ENCODE measurements at places on chromosomes 1 and 21.

DNA sequence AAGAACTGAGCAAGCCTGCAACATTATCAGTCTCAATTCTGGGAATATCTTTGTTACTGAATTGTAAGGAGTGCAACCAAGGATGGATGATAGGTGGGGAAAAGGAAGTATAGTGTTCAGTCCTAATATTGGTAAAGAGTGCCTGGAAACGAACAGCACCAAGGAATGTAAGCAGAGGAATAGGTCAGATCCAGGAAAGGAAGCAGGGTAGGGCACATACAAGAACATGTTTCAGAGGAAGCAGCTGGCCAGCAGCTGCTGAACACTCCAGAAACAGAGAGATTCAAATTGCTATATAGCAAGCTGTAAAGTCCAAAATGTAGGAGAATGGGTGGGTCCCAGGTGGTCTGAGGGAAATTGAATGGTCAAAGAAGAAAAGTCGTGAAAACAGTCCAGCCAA lies 37.9 kb downstream of the CRB1 start:
- DNase-seq, result no peak

GRCh38 chr1:89529196-89529595 lies 4.6 kb downstream of the LRRC8B start:
- no peak for DNase-seq

DNA sequence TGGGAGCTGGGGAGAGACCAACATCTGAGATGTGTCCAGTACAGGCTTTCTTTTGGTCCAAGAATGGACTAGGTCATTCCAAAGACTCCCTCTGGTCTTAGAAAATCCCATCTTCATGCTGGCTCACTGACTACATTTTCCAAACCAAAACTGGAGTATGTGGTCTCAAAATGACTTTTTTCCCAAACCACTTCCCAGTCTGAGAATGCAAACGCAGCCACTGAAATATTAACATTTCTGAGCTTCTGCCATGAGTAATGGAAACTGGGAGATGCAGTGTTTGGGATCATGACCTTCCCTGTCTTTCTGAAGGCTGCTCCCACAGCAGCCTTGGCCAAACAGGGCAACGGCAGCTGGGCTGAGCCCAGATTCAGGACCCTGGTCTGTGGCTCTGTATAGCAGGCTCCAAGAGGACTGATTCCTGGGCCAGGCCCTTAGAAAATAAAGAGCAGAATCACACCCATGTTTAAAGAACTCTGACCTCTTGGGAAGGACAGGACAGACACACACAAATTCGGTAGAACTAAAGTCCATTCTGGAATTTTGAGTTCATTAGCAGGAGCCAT lies 62.1 kb upstream of the CNTN2 start:
- DNase-seq, result no peak

DNA sequence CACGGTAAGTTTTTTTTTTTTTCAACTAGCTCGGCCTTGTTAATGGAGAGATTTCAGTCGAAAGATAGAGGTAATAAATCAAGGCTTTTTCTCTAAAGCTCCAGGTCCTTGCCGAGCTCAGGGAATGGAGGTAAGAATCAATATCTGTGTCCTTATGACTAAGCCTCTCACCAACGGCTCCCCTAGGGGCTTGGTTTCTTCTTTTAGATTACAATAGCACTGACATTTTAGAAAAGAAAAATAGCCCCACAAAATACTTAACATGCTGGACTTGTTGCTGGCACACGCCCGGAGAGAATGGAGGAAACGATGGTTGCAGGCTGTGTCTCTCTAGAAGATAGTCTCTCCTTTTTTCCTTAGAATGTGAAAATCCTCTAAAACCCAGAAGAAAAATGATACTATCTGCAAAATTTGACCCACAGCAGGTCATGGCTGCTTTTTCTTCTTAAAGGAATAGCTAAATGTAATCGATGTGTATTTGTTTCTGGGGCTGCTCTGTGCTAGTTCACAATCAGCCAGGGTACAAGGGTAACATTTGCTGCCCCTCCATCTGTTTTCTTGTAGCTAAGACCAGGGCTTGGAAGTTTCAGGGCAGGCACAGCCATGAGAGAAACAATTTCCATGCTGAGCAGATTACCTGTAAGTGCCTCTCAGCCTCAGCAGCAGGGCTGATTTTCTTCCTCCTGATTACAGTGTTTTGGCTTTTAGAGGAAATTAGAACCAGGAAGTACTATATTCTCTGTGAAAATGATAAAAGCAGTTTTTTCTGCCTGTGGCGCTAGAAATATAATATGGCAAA lies 86.2 kb upstream of the GNG12 start:
- no peak for DNase-seq

GRCh38 chr1:15726508-15726907 lies 9.6 kb upstream of the SLC25A34 start:
- DNase-seq, result no peak

GRCh38 chr21:38470755-38471154 lies 27.5 kb downstream of the ERG start:
- peak; percentile 54 for DNase-seq

GRCh38 chr1:24743404-24744211 lies 1.6 kb upstream of the CLIC4 start:
- peak; percentile 83 for DNase-seq

DNA sequence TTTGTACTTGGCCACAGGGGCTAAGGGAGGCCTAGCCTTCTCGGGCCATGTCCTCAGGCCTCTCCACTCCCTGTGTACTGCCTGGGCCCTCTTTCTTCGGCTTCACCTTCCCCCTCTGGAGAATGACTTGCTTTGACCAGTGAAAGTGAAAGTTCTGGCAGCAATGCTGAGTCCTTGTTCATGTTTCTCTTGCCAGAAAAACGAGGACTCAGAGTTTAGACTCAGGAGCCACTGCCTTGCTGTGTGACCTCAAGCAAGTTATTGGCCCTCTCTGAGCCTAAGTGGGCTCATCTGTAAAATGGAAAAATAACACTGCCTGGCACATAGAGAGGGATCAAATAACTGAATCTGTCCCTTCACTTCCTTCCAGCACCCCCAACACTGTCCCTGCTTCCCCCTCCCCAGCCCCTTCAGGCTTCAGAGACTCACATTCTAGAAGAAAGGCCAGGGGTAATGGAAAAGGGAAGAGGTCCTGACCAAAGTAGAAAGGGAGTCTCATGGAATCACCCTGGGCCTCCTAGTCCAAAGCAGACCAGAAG lies 1.5 kb downstream of the C1QA start:
- DNase-seq, result no peak
